ENCODE measurements at places on chromosomes 12 and 14.

DNA sequence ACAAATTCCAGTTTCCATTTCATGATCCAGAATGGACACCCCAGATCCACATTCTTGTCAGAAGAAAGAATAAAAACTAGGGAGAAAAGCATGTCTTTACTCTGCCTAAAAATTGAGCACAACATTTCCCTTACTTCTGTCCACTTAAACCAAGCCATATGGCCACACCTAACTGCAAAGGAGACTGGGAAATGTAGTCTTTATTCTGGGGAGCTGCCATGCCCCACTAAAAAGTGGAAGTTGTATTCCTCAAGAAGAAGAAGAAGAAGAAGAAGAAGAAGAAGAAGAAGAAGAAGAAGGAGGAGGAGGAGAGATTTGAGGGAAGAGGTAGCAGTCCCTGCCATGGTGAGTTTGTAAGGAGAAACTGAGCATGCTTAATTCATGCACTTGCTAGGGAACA lies 84.5 kb downstream of the GPR65 start:
- DNase-seq: no peak

DNA sequence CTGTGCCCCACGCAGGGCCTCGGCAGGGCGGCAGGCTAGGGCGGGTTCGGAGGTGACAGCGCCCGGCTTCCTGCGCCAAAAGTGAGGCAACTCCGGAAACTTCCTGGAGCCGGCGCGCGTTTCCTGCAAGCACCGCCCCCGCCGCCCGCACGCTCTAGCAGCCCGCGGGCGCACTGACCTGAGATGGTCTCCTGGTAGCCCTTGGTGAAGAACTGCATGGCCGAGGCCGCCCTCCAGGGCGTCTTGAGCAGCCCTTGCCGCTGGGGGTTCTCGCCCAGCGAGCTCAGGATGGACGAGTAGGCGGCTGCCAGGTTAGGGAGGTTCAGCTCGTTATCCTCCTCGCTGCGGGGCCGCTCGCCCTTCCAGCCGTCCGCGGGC lies 494 bp downstream of the GCH1 start:
- DNase-seq: no peak

DNA sequence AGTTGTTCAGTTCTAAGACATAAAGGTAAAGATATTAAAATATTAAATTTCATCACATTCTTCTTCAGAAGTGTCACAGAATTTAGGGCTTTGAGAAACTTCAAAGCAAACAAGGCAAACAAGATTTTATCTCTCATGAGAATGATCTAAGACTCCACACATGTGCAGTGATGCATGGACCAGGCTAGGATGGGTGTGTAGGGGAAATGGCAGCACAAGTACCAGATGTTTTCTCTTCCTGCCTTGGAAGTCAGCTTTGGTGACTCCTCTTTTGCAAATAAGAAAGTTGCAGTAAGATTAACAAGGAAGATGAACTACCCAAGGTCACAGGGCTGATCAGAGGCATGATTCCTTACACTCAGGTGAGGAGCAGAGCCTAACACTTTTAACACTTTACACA lies 163.8 kb upstream of the LMNTD1 start:
- DNase-seq: no peak

DNA sequence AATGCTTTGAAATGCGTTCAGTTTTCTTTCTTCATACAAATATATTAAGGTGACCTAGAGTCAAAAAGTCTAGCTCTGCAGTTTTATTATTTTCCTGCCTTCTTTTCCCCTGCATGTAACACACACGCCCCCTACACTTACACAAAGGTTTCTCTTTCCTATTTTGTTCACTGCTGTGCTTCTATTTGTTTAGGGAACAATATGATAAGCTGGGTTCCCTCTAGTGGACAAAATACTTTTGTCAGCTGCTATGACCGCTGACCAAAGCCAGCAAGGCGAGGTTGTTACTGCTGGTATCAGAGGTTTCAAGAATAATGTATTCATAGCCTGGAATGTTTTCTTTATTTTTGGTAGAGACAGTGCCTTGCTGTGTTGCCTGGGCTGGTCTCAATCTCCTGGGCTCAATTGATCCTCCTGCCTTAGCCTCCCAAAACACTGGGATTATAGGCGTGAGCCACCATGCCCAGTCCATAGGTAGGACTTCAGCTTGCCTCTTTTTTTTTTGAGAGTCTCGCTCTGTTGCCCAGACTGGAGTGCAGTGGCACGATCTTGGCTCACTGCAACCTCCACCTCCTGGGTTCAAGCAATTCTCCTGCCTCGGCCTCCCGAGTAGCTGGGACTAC lies 33.4 kb downstream of the FNTB start:
- DNase-seq: no peak

DNA sequence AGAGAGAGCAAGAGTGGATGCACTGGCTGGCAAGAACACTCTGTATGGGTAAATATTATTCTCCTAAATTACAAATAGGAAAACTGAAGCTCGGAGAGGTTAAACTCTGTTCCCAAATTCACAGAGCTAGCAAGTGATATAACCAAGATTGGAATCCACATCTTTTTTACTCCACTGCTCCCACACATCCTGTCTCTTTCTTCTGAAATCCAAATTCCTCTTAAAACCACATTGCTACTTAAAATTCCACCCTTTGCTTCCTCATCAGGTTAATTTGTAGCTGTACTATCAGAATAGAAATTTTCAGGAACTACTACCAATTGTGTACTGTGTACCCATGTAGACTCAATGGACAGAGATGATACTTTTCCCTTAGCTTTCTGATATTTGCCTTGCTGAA lies 74.4 kb downstream of the ARMH4 start:
- no peak for DNase-seq
